ENCODE measurements at places on chromosomes 7 and 10.

GRCh38 chr7:46279290-46279689, 358.2 kb upstream of the IGFBP3 start:
- DNase-seq: no peak

GRCh38 chr10:71289421-71290130, 29.5 kb upstream of the SLC29A3 start:
- DNase-seq: no peak

DNA sequence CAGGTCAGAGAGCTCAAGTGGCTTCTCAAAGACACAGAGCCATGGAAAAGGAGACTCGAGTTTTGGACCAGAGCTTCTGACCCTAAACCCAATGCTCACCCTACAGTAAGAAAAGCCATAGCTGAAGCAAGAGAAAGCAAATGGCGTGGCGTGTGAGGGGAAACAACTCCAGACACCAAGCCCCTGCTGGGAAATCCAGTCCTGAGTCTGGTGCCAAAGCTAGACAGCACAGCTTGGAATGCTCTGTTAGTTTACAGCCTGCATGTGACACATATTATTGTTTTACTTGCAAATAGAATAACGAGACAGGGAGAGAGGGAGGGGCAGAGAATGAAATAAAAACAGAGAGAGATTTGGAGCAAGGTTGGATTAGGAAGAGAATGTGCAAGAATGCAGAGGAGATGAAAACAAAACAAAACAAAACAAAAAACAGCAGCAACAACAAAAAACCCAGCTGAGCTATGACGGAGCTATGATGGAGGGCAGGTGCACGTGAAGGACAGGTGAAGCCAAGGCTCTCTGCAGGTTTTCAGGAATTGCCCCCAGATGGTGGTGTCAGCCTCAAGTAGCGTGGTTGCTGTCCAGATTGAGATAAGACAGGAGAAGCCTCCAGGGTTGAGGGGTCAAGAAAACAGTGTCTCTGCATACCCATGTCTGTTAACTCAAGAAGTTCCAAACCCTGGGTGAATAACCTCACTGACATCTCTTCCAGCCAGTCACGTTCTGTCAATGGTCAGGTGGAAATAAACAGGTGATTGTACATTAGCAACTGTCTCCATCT, 69.7 kb upstream of the LRRC18 start:
- DNase-seq: no peak

DNA sequence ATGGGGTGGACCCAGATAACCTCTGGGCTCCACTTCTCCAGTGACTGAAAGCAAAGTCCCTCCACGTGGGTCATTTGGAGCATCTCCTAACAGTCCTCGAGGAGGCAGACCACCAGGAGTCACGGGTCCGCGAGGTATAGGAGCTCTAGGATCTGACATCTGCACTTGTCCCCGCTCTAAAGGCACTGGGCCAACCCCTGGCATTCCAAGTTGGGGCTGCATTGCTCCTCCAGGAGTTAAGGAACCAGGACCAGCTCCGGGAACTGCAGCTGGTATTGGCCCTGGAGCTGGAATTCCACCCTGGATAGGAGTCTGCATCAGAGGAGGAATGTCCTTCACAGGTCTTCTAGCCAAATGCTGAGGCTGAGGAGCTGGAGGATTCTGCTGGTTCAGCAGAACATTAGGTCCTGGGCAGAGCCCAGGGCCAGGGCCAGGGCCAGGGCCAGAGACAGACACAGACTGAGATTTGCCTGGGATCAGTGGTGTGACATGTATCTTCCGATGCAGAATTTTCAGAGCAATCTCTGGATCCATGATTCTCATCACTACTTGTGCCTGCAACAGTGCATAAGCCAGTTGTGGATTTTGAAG, 827 bp downstream of the CSTF2T start:
- no peak for DNase-seq

GRCh38 chr10:9334270-9334669, 1279.8 kb downstream of the GATA3 start:
- DNase-seq: no peak

- no peak for DNase-seq
Measured at GRCh38 chr7:126780993-126781392, 471.7 kb downstream of the GRM8 start.
